CD8-positive, alpha-beta T cell (primary cell): ENCODE measurements at places on chromosomes 7 and 10.

DNA sequence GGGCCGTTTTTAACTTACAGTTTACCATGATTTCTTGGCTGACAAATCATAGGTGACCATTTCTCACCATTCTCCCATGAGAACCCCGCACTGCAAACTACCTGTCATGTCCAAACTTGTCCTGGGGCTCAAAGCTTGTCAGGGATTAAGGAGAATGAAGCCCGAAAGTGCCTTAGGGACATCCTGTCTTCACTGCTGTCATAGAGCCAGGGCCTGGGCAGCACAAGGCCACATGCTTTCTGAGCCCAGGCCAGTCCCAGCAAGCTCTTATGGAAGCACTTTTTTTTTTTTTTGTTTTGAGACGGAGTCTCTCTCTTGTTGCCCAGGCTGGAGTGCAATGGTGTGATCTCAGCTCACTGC, 33.9 kb downstream of the CCM2 start:
- no peak for DNase-seq

GRCh38 chr7:38940774-38941173, 31.8 kb upstream of the VPS41 start:
- DNase-seq = no peak

GRCh38 chr7:22109761-22110160, 164.1 kb upstream of the CDCA7L start:
- no peak for DNase-seq

DNA sequence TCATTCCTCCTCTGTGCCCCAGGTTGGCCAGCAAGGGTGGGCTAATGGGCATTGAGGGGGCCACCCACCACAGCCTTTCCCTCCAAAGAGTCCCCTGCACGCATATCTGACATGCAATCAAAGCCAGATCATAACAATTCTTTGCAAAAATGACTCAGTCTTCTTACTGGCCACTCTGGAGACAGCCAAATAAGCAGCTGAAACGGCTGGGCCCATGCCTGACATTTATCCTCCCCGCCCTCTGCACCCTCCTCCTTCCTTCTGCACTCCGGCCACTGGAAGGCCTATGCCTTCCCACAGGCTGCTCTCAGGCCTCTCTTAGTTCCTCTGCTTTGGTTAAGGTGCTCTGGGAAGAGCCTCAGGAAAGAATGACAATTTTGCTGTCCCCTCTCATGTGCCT, 29.2 kb upstream of the NPFFR1 start:
- no peak for DNase-seq

GRCh38 chr7:133381965-133382364, 129.1 kb downstream of the EXOC4 start:
- DNase-seq = no peak

GRCh38 chr7:157550300-157551275, 213.8 kb downstream of the DNAJB6 start:
- DNase-seq = no peak
